Hypothalamus (tissue), 51 donors: ENCODE measurements at places on chromosomes 4 and X.

DNA sequence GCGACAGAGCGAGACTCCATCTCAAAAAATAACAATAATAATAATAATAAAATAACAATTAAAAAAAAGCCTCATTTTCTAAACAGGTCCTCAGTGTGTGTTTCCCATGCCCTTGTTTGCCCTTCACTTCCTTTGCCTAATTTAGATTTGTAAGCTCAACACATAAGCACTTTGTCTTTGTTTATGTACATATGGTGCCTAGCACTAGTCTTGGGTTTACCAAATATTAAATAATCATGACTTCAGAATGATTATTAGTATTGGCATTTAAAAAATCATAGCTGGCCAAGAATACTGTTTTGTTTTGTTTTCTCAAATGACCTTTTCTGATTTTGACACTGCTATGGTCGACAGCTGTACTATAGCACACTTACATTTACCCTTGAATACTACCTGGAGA lies 6.4 kb upstream of the RAPGEF2 start:
- no peak for DNase-seq

GRCh38 chrX:110182362-110182761 lies 135.5 kb downstream of the AMMECR1 start:
- no peak for DNase-seq

GRCh38 chr4:33948921-33949320 lies 2295.4 kb downstream of the ARAP2 start:
- no peak for DNase-seq

- DNase-seq: no peak
Observed at GRCh38 chr4:99806545-99806944, 10.1 kb upstream of the DAPP1 start.

GRCh38 chr4:26723216-26723615 lies 137.4 kb upstream of the STIM2 start:
- no peak for DNase-seq

- DNase-seq: no peak
Observed at GRCh38 chrX:72054779-72055489, 76.8 kb downstream of the RTL5 start.

GRCh38 chr4:4829837-4830236 lies 29.6 kb upstream of the MSX1 start:
- no peak for DNase-seq

DNA sequence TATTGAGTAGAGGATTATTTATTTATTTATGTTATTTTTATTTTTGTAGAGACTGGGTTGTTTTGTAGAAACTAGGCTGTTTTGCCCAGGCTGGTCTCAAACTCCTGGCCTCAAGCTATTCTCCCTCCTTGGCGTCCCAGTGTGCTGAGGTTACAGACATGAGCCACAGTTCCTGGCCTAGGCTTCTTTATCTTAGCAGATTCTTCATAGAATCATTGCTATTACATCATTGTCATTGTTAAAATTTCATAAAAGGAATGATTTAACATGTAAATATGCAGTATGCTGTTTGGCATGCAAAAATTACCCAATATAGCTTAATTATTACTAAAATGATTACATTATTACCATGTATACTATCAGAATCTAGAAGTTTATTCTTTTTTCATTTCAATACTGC lies 24.2 kb downstream of the SULT1E1 start:
- no peak for DNase-seq

GRCh38 chrX:124333862-124334261 lies 1.4 kb downstream of the TEX13D start:
- no peak for DNase-seq

- DNase-seq: no peak
Observed at GRCh38 chr4:7465017-7465416, 30.3 kb upstream of the PSAPL1 start.

DNA sequence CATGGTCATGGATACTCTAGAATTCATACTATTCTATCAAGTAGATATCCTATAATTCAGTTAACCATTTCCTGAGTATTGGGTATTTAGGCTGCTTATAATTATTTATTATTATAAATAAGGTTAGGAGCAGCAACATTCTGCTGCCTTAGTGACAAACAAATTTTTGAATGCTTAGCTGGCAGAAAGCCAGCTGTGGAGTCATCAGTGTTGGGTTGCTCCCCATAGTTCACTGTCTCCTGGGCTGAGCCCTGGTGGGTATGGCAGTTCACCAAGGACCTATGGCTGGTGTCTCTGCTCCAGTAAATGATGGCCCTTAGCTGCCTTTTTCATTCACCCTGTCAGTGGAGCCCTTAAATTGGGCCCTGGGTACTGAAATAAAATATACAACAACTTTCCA lies 61.8 kb downstream of the SMARCA5 start:
- no peak for DNase-seq

DNA sequence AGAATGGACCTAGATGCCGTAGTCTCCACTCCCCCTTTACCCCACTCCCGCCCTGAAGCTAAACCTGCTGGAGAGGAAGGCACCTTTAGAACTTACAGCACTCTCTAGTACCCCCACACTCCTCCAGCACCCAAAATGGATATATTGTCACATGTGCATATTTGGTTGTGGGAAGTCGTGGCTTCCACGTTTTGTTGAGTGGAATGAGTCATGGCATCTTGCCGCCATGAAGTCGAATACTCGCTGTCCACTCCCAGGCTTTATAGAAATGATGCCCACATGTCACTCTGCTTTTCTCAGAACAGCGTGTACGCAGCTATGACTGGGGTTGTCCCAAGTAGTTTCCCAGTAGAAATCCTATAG lies 545 bp downstream of the ABCE1 start:
- DNase-seq: no peak
